Activated CD4-positive, CD25-positive, alpha-beta regulatory T cell treated with anti-CD3 and anti-CD28 coated beads, Interleukin-2, amount 50 U/mL, for 72 hours (primary cell): ENCODE measurements at places on chromosomes 5 and 9.

GRCh38 chr5:40266952-40267351, 412.8 kb upstream of the PTGER4 start:
- DNase-seq: no peak

- DNase-seq: no peak
These were observed 110.5 kb upstream of the MAP1B start for GRCh38 chr5:71996789-71997188.

GRCh38 chr5:177365845-177366527, 8.3 kb downstream of the RGS14 start:
- no peak for DNase-seq

DNA sequence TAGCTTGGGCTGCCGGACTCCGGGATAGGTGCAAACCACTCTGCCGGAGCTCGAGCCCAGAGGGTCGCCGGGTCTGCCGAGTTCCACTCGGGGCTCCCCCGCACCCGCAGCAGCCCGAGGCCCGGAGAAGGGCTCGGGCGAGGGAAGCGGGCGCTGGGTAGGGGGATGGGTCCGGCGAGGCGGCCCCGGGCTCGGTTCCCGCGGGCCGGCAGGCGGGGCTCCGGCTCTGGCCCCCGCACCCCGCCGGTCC, 507 bp downstream of the RICTOR start:
- DNase-seq: no peak

DNA sequence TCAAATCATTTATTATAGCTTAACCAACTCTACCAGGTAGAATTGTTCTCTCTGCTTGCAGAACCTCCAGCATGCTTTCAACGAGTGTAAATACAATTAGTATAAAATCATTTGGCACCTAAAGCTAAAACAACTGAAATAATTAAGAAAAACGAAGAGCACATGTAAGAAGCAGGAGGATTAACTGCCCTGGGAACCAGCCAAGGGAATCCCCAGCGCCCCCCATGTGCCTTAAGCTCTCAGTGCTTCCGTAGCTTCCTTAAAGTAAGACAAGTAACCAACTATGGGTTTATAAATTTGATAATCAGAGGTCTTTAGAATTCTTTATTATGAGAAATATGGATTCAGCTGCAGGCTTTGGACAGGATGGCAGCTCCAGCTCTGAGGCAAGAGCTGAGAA, 402.4 kb downstream of the RAB3C start:
- no peak for DNase-seq

GRCh38 chr5:4797445-4797844, 342.7 kb upstream of the ADAMTS16 start:
- no peak for DNase-seq

GRCh38 chr5:120146787-120147186, 317.3 kb upstream of the PRR16 start:
- no peak for DNase-seq

- DNase-seq: no peak
These were observed 137.2 kb downstream of the C9orf50 start for GRCh38 chr9:129483415-129484351.

DNA sequence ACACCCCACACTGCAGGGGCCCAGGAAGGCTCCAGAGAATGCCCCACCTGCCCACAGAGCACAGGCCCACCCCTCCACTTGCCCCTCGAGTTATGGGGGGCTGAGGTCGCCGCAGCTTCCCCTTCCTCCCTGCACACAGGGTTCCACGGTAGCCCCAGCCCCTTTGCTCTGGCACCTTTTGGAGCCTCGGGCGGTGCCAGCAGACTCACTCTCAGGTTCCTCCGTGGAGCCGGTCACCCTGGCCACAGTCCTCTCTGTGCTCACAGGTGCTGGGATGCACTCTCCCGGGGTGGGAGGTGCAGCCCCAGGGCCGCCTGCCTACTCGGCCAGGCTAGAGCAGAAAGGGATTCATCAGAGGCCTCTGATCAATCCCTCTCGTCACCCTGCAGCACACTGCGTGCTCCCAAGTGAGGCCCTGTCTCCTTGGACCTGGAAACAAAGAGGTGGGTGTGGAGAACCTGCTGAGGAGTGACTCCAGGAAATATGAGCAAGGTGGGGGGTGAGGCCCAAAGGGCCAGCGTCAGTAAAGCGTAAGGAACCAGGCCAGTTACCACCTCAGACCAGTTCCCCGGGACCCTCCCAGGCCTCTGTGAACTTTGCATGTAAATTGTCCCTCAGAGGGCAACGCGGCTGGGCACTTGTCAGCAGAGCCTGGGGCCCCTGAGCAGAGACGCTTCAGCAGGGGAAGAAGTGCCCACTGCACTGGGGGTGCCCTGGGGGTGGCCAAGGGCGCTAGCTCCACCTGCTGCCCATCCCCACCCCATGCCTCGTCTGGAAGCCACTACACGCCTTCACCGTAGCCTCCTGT, 167.8 kb downstream of the OLFM1 start:
- no peak for DNase-seq

GRCh38 chr9:93493949-93494348, 40.6 kb upstream of the FAM120AOS start:
- no peak for DNase-seq

- DNase-seq: no peak
These were observed 5.9 kb upstream of the SLC22A5 start for GRCh38 chr5:132363431-132364112.

- peak; percentile 32 for DNase-seq
These were observed at the start of gene MCTP1 for GRCh38 chr5:95284572-95285408. Gene MCTP1, minus strand, starts transcription at chr5:95285094.

GRCh38 chr5:42321785-42322184, 101.5 kb upstream of the GHR start:
- no peak for DNase-seq

- DNase-seq: no peak
These were observed 701.0 kb downstream of the SEMA5A start for GRCh38 chr5:8844847-8845246.
